ENCODE measurements at places on chromosomes 1 and 21. TPM values are rescaled to one million over a fixed set of nuclear protein-coding genes. Genes with fewer than 3 reads are reported as not detected.

GRCh38 chr1:82778612-82779011 is 977.9 kb downstream of the ADGRL2 start:
- DNase-seq: no peak

The GPR61 gene
- 0.13 TPM for total RNA-seq

- DNase-seq: no peak
Measured at GRCh38 chr1:156745881-156746280, 5.0 kb upstream of the MRPL24 start.

DNA sequence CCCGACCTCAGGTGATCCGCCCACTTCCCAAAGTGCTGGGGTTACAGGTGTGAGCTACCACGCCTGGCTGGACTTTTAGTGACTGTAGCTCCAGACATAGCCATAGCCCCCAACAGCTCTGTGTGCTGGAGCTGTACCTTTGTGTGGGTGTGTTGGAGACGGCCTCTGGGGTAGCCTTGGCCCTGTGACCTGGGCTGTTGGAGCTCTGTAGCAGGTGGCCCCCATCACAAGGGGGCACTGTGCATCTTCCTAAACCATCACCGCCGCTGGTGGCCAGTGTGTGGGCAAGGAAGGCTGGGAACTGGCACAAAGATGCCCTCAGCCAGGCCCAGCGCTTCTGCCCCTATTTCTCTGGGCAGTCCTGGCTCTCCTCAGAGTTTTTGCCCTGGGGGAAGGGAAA is 38.4 kb upstream of the FOXO6 start:
- no peak for DNase-seq

GRCh38 chr1:52590266-52590665 is 11.9 kb upstream of the GPX7 start:
- no peak for DNase-seq

The ZNF669 gene
- total RNA-seq: 3.1 TPM

The PAQR6 gene
- 2.6 TPM for total RNA-seq

The PYHIN1 gene
- 0.19 TPM for total RNA-seq

GRCh38 chr1:62318756-62319544 is at the start of gene KANK4:
KANK4 (minus strand) TSS chr1:62319434; CDS start chr1:62281564, 37,870 bp downstream.
- no peak for DNase-seq

DNA sequence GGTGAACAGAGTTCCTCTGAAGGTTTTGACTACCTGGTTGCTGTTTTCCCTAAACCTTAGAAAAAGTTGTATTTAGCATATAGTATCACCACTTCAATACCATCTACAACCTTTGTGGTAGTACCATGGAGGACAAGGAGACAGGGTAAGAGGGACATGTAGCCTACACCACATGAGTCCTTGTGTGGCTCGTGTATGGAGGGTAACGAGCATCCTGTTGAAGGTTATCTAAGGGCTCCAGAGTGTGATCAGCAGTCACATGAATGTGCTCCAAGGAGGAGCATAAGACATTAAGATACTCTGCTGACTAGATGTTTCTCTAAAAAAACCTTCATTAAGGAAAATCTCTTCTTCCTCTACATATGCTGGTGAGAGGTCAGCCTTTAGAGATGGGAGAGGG is 67.3 kb downstream of the VCAM1 start:
- DNase-seq: no peak

DNA sequence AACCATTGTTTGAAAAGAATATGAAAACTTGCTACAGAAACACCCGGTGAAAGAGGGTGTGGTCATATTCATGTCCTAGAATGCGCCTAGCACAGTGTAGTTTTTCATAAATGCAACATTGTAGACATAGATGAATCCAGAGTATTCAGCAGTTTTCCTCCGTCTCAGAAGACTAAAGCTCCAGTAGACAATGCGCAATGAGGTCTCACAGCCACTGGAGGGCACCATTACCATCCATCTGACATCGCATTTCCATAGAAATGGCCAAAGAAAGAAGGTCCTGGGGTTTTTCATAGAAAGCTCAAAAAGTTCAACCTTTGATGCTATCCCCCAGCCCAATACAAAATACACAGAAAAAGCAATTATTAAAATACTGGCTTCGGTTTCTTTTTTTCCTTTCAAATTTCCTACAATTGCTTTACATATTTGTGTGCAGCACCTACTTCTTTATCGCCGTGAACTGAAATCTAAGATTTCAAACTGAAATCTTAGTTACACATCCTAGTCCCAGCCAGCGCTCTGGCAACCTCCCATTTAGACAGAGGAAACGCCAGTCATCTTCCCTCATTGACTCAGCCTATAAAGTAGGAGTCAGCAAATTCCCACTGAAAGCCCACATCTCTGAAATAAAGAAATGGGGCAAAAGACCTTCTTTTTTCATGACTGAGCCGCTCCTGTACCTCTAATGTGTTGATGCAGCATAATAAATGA is 3.9 kb upstream of the CD58 start:
- DNase-seq: no peak

GRCh38 chr1:23367451-23367790 is 2.2 kb downstream of the ZNF436 start:
- no peak for DNase-seq

The LCE3D gene
- not detected for total RNA-seq

The PGBD5 gene
- 14.0 TPM for total RNA-seq

The RCSD1 gene
- 32.7 TPM for total RNA-seq

The KRTAP13-2 gene
- total RNA-seq: not detected

DNA sequence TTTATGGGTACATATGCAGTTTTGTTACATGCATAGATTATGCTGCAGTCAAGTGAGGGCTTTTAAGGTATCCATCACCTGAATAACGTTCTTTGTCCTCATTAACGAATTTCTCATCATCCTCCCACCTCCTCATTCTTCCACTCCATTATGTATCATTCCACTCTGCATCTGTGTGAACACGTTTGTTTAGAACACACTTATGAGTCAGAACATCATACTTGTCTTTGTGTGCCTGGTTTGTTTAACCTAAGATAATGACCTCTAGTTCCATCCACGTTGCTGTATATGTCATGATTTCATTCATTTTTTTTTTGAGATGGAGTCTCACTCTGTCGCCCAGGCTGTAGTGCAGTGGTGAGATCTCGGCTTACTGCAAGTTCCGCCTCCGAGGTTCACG is 6.7 kb upstream of the MPC2 start:
- no peak for DNase-seq

- DNase-seq: no peak
Measured at GRCh38 chr1:163980394-163980793, 578.6 kb upstream of the PBX1 start.

DNA sequence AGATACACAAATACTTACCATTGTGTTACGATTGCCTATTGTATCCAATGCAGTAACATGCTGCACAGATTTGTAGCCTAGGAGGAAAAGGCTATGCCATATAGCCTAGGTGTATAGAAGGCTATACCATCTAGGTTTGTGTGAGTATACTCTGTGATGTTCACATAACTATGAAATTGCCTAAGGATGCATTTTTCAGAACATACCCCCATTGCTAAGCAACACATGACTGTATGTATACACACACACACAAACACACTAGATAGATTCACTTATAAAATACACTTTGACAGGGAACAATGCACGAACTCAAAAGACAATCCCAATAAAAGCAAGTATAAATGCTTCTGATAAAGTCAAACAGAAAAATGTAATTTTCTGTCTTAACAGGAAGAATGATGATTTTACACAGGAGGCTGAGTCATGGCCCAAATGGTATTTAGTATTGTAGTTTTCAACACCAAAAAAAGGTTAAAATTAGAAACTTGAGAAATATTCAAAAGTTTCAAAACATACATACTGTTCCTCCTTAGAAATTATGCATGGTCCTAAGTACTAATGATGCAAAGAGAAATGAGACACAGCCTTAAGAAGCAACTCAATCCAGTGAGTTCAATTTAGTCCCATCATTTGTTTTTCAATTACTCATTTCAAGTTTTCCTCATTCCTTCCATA is 12.2 kb downstream of the FH start:
- DNase-seq: no peak

DNA sequence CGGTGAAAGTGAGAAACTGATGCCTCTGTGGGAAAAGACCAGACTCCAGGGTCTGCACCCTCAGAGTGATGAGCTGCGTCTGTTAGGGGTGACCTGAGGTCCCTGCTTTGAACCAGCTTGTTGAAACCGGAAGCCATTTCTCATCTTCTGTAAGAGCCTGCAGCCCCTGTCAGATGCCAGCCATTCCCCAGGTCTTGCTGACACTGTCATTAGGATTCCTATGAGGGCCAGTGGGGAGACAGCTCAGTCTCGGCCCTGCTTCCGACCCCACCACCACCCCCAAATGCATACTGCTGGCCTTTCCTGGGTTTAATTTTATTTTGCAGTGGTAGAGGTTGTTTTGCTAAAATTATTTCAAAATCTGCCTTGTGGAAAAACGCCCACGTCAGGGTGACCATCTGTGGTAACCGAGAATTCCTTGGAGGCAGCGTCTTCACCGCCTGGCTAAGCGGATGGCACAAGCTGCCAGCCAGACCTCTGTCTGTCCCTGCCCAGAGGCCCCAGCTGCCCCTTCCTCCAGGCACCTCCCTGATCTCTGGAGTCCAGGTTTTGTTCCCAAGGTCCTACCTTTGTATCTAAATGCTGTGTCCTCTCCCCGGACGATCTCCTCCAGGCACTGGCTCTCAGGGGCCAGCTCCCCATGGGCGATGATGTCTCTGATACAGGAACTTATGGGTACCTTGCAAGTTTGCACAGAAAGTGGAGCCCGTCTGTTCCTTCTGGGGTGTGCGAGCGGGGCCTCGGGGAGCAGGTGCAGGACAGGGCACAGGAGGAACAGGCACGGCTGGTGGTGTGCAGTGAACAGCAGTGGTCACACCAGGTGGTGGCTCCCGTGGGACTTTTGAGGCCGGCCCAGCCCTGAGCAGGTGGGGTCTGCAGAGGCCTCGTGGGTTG is 49.9 kb downstream of the PRKCZ start:
- no peak for DNase-seq

DNA sequence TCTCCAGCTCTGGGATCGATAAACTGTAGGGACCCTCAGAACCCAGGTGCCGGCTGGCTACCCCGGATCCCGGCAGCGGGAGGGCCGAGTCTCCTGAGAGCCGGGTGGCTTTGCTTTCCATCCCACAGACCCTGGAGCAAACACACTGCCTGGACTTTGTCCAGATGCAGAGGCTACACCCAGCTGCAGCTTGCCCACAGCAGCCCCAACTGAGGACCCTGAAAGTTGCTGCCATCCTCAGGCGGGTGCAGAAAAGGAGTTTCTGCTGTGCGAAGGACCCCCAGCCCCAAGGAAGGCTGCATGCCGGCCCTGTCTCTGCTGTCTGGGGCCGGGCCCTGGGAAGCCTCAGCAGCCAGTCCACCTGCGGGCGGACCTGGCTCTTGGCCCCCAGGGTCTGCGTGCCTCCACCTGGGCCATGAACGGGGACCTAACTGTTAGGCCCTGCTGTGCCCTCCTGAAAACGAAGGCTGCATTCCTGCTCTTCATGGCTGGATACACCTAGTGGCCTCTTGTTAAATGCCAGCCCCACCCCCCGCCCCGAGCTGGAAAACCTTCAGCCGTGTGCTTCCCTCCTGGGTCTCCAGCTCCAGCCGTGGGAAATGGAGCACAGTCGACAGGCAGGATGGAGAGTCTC is 97.5 kb upstream of the ARHGEF16 start:
- DNase-seq: no peak

GRCh38 chr1:180926164-180926981 is 13.7 kb downstream of the KIAA1614 start:
- no peak for DNase-seq

GRCh38 chr1:246271516-246271915 is 235.6 kb downstream of the SMYD3 start:
- DNase-seq: no peak

GRCh38 chr21:16563795-16564194 is 834.0 kb downstream of the USP25 start:
- no peak for DNase-seq

DNA sequence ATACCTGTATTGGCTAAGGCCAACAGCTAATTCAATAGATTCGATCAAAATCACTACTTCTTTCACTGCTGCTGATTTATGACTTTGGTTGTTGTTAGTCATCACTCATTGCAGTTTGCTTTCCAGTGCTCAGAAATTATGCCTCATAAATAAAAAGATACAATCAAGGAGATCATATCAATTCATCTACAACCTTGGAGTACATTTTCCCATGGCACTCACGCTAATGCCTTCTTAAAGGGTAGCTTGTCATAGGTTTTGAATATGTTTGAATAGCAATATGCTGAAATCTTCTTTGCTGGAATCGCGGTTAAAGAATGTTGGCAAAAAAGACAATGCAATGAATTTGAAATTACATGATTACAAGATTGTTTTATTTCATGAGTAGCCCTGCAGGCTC is 89.9 kb downstream of the KCTD3 start:
- no peak for DNase-seq

- DNase-seq: no peak
Measured at GRCh38 chr1:5318143-5318816, 663.9 kb downstream of the AJAP1 start.

GRCh38 chr1:8599646-8600212 is 217.7 kb downstream of the RERE start:
- DNase-seq: no peak

The GOLPH3L gene
- total RNA-seq: 12.6 TPM

GRCh38 chr21:38165466-38166172 is 91.2 kb upstream of the KCNJ15 start:
- no peak for DNase-seq

The PROK1 gene
- 0.46 TPM for total RNA-seq

DNA sequence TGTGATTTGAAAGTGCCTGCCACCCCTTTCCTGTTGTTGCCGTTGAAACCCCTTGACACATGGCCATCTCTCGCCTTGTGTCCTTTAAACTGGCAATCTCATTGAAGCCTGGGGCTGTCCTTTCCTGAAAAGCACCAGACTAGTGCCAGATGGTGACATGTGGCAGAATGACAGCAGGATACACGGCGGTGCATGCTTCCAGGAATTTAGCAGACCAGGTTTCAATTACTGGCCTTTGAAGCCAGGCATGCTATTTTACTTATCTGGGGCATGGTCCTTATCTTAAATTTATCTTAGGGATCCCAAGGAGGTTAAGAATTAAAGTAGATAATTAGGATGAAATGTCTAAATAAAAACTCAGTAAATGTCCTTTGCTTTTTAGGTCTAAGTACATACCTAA is 15.2 kb downstream of the PLPPR4 start:
- no peak for DNase-seq

DNA sequence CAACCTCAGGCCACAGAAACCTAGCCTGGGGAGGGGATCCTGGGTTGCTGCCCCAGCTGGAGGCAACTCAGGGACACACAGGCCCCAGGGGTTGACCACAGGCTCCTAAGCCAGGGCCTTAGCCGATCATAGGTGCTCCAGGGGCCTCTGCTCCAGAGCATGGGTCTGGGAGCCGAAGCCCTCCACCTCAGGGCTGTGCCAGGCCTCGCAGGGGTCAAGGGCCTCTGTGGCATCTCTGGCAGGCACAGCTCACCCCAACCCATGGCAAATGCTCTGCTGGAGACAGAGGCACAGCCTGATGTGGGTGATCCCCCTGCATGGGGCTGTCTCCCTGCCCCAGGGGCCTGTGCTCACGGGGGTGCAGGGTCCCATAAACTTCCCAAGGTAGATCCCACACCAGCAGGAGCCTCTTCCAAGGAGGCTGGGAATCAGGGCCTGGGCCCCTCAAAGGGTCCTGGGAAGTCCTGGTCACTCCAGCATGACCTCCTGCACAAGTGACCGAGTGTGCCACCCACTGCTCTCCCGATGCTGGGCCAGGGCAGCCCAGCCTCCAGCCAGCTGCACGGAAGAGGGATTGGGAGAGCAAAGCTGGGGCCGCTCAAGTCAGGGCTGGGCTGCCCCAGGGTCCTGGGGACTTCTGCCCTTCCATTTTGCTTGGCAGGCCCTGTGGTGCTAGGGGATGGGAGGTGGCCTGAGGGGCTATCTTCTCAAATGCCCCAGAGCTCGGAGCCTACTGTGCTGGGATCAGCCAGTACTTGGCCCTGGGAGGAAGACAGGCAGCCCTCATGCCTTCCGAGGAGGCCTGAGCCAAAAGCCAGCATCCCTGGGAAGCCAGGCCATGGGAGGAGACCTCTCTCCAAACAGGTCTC is 22.2 kb upstream of the PRSS38 start:
- DNase-seq: no peak

Data from cardiac septum (tissue), 1 donor.